Glutamatergic neuron (in vitro differentiated cells): ENCODE measurements at places on chromosomes 11 and 22. TPM values are rescaled to one million over a fixed set of nuclear protein-coding genes. Genes with fewer than 3 reads are reported as not detected.

DNA sequence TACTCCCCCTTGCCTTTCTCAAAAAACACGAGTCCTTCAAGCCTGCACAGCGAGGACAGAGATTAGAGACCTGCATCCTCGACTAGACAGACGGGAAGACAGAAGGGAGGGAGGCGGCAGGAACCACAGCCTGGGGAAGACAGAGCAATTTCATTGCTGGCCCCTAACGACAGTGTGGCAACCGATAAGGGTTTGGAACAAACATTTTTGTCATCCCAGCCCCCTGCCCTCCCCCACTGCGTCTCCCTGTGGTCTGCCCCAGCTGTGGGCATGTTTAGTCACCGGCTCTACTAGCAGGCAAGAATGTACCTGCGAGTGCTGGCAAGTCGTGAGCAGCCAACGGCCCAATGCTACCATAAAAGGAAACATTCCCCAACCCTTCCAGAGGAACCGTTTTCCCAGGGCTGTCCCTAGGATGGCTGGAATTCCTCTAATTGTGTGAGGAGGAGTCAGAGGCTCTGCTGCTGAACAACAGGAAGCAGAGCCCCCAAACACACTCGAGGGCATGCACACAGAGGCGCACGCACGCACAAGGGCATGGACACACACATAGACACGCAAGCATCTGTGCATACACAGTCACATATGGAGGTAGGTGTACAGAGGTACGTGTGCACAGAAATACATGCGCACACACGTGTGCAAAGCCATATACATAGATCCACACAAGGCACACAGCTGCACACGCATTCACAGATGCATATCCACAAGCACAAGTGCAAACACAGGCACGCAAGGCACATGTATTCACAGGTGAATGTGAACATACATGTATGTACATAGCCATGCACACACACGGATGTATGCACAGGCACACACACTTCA, 58.3 kb downstream of the MYH9 start:
- peak overlapping the region; percentile 74 for H3K27ac ChIP-seq
- H3K36me3 ChIP-seq, result no peaks in the 10 kb centered on the region
- peaks cover 12% of the 10 kb centered on the region for H3K27me3 ChIP-seq

GRCh38 chr22:29707010-29707409, 12.8 kb upstream of the CABP7 start:
- H3K4me1 ChIP-seq, result peaks cover 22% of the 10 kb centered on the region
- no peak for DNase-seq
- peaks cover 4% of the 10 kb centered on the region for H3K27me3 ChIP-seq
- peak overlapping the region; percentile 38 for H3K27ac ChIP-seq

GRCh38 chr11:12157241-12157661, 46.9 kb downstream of the MICAL2 start:
- DNase-seq, result no peak
- H3K36me3 ChIP-seq, result no peaks in the 10 kb centered on the region
- no peaks in the 10 kb centered on the region for H3K27me3 ChIP-seq
- H3K27ac ChIP-seq, result no peak overlapping the region
- peaks cover 6% of the 10 kb centered on the region for H3K4me1 ChIP-seq

GRCh38 chr11:88520391-88520790, 182.9 kb upstream of the CTSC start:
- no peak for DNase-seq
- H3K27ac ChIP-seq, result no peak overlapping the region
- no peaks in the 10 kb centered on the region for H3K4me1 ChIP-seq
- no peaks in the 10 kb centered on the region for H3K36me3 ChIP-seq

Gene PGA5
- total RNA-seq, result not detected
